Tongue (tissue), 3 donors: ENCODE measurements at places on chromosomes 5 and 9. TPM values are rescaled to one million over a fixed set of nuclear protein-coding genes. Genes with fewer than 3 reads are reported as not detected.

DNA sequence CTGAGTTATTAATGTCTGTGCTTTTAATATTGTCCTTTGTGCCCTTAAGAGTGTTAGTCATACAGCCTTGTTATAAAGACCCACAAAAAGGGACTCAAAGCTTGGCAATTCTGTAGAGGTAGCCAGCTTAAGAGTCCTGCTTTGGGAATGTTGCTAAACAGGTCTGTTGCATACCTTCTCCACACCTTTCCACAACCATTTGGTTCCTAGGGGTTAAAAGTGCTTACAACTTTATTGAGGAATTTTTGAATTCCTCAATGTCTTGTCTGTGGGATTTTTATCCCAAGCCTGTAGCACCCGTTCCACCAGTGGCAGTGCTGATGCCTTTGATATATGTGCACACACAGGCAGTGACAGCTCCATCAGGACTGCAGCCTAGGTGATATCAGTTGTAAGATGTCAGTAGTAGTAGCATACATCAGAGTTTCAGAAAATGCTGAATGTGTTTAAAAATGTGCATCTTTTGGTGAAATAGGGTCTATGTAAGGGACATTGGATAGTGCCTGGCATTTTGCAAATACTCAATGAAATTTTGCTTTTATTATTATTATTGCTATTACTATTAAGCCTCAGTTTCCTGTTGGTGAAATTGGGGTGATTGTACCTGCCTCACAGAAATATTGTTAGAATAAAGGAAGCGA, 68.5 kb downstream of the WWC1 start:
- no peak for DNase-seq

- DNase-seq: no peak
These were observed 288.5 kb downstream of the ZNF608 start for GRCh38 chr5:124457901-124458300.

DNA sequence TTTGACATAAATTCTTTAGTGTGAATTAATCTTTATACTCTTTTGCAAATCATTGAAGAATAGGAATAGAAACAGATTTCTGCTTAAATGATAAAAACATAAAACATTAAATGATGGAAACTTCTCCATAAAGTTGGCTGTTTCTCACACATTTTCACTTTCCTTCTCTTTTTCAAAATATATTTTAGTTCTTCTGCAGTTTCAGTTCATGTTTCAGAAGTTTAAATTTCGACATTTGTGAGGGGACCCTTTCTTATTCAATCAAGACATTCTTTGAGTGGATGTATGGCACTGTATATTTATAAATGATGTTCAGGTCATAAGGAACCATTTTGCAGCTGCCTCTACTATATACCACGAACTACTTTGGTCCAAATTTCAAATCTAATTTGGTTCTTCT, 34.6 kb downstream of the TNFAIP8 start:
- no peak for DNase-seq

DNA sequence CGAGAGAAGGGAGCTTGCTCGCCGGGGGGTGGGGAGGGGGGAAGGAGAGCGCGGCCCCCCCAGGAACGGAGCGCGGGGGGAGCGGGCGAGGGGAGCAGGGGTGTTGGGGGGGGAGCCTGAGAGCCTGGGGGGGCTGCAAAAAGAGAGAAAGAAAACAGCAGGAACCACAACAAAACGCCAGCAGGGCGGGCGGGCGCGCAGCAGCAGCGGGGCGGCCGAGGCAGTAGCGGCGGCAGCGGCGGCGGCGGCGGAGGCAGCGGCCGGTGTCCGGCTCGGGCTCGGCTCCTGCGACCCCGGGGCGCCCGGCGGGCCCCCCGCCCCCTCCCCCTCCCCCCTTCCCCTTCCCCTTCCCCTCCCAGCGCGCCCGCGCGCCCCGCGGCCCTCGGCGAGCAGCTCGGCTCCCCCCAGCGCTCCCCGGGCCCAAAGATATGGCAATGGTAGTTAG, 1.6 kb downstream of the NR2F1 start:
- no peak for DNase-seq

GRCh38 chr9:76835571-76836283, 70.2 kb downstream of the PRUNE2 start:
- DNase-seq: peak; percentile 16

DNA sequence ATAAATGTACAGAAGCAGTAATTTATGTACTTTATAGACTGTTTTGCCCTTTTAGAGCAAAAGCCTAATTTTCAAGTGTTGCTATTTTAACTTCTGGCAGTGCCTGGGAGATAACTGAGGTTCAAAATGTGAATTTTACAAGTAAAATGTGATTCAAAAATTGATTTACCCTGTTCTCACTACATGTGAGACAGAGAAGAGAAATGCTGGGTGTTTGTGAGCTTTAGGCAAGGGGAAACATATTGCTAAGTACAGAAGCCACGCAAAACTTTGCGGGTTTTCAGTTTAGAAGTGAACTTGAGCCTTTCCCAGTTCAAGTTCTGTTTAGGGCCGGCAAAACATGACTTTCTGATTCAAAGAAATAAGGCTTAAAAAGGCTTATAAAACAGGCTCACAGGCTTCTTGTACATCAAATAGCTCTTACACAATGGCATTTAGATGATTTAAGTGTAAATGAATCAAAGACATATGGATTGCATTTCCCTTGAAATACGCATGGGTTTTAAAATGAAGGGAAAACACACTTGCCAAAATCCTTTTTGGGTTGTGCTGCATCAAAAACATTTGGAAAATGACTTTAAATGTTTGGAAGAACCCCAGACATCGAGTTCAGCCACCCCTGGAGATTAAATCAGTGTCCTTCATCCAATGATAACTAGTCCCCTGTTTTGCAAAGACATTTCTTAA, 370.8 kb upstream of the MEF2C start:
- peak; percentile 56 for DNase-seq

GRCh38 chr5:138724470-138725146, 28.6 kb upstream of the CTNNA1 start:
- DNase-seq: peak; percentile 36

- DNase-seq: no peak
These were observed 58.5 kb downstream of the CNTRL start for GRCh38 chr9:121133104-121133816.

DNA sequence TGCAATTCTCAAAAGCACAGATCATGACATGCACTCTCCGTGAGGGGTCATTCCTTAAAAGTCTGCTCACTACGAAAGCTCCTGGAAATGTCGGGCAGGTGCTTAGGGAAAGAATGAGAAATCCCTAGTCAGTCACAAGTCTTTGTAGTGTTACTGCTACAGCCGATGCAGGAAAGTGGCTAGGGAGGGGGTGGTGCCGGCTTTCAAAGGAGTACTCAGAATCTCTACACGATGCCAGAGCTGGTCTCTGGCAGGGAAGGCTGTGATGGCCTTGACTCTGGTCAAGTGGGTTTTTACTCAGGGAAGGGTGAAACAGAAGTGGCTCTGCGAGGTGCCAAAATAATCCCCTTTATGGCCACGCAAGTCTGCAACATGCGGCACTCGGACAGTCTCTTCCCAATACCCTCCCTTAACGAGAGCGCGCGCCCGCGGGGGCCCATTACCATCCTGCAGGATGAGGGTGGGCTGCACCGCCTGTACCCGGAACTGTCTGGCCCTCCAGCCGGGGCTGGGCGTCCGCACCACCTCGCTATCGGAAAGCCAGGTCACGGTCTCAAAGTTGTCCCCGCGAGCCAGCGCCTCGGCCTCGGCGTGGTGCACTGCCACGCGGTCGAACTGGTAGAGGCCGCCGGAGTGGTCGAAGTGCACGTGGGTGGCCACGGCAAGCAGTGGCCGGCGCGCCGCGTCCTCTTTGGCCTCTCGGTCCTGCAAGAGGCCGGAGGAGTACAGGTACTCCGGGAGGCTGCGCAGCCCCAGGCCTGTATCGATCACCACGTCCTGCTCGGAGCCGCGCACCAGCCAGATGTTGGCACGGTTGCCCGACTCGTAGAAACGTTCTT, 956 bp downstream of the MBLAC2 start:
- peak; percentile 26 for DNase-seq

GRCh38 chr5:77633207-77633675, 5.3 kb downstream of the OTP start:
- DNase-seq: peak; percentile 17

The CCDC192 gene
- total RNA-seq: 0.31 TPM

The SPAG8 gene
- 3.7 TPM for total RNA-seq

The SMIM32 gene
- not detected for total RNA-seq

The GARIN3 gene
- total RNA-seq: not detected

The CTXN3 gene
- total RNA-seq: 4.6 TPM

The GOLM1 gene
- 44.2 TPM for total RNA-seq
